Endothelial cell (in vitro differentiated cells): ENCODE measurements at places on chromosomes 1 and 21. TPM values are rescaled to one million over a fixed set of nuclear protein-coding genes. Genes with fewer than 3 reads are reported as not detected.

Gene CRYBG2
- 1.4 TPM for total RNA-seq

Gene MTHFR
- total RNA-seq: 27.2 TPM

Gene UBXN10
- total RNA-seq: 0.13 TPM

Gene CPLANE2
- total RNA-seq: 3.6 TPM

Gene NPHS2
- not detected for total RNA-seq

Gene TEDDM1
- total RNA-seq: not detected

Gene CSF3R
- total RNA-seq: 1.4 TPM

Gene REN
- not detected for total RNA-seq
